Effector memory CD4-positive, alpha-beta T cell (primary cell): ENCODE measurements at places on chromosomes 7 and 10.

GRCh38 chr7:117065571-117066150 is 112.4 kb downstream of the ST7 start:
- no peak for DNase-seq

DNA sequence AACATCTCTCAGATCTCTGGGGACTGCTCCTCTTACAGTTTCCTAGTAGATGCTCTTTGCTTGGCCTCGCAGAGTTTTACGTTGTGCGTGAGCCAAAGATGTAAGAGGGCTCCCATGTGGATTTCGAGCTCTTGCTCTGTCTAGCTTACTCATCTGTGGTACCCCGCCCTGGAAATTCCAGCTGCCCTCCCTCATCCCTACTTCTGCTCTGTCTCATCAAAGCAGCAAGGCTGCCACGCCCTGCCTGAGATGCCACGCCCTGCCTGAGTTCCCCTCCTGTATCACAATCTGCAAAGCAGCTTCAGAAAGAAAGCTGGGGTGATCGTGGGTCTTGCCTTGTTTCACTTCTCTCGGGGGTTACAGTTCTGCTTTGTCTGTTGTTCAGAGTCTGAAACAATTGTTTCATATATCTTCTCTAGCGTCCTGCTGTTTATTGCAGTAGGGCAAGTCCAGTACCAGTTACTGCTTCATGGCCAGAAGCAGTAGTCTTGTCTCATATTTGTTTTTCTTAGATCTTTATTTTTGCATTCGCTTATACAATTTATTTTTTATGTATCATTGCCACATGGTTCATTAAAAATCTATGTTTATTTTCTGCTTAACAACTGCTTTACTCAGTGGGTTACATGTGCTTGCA is 36.1 kb upstream of the CCNY start:
- no peak for DNase-seq

- DNase-seq: no peak
These were observed 57.4 kb upstream of the SVIL start for GRCh38 chr10:29692121-29692539.

- no peak for DNase-seq
These were observed 48.3 kb downstream of the EBF3 start for GRCh38 chr10:129915526-129916378.

GRCh38 chr10:21172930-21173801 is 276.1 kb upstream of the NEBL start:
- no peak for DNase-seq
